T-helper 2 cell treated with Interferon-gamma antibody and Interleukin-4, amounts not matched to agents 5 μg/mL and 100 μg/mL, for 36 hours (primary cell): ENCODE measurements at places on chromosomes 11 and 22.
A peak's percentile ranks its signal among the peaks of the same experiment; 100 is the strongest.

- H3K27me3 ChIP-seq, result peaks cover 2% of the 10 kb centered on the region
- H3K4me3 ChIP-seq, result no peak overlapping the region
- H3K27ac ChIP-seq, result no peak overlapping the region
- H3K36me3 ChIP-seq, result no peaks in the 10 kb centered on the region
- no peak for DNase-seq
Observed at GRCh38 chr11:86606836-86607481, 65.5 kb downstream of the ME3 start.

GRCh38 chr11:1829039-1829820 lies 5.6 kb upstream of the SYT8 start:
- H3K4me1 ChIP-seq, result peaks cover 3% of the 10 kb centered on the region
- no peak overlapping the region for H3K4me3 ChIP-seq
- H3K27ac ChIP-seq, result no peak overlapping the region
- H3K36me3 ChIP-seq, result no peaks in the 10 kb centered on the region
- no peak for DNase-seq

GRCh38 chr22:36197514-36198146 lies 4.0 kb downstream of the APOL4 start:
- peak overlapping the region; percentile 55 for H3K27ac ChIP-seq
- H3K36me3 ChIP-seq, result no peaks in the 10 kb centered on the region
- H3K4me3 ChIP-seq, result peak overlapping the region; percentile 39
- H3K4me1 ChIP-seq, result peaks cover 16% of the 10 kb centered on the region
- H3K27me3 ChIP-seq, result no peaks in the 10 kb centered on the region
- DNase-seq, result no peak

DNA sequence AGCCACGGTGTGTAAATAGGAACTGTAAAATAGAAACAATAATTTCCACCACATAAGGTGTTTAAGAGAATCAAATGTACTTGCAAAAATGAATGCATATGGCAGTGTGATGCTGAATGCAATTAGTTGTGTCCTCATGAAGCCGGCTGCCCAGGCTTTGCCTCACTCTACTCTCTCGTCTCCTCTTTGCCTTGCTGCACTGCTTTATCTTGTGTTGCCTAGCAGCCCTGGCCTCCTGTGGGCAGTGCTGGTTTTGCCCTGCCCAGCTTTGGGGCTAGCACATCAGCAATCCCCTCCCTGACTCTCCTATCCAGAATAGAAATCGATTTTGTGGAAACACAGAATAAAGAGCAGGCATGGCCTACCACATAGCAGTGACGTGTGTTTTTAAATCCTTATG lies 30.0 kb downstream of the LRRC32 start:
- peaks cover 20% of the 10 kb centered on the region for H3K4me1 ChIP-seq
- peaks cover 24% of the 10 kb centered on the region for H3K27me3 ChIP-seq
- no peak overlapping the region for H3K4me3 ChIP-seq
- H3K36me3 ChIP-seq, result no peaks in the 10 kb centered on the region
- H3K27ac ChIP-seq, result no peak overlapping the region

DNA sequence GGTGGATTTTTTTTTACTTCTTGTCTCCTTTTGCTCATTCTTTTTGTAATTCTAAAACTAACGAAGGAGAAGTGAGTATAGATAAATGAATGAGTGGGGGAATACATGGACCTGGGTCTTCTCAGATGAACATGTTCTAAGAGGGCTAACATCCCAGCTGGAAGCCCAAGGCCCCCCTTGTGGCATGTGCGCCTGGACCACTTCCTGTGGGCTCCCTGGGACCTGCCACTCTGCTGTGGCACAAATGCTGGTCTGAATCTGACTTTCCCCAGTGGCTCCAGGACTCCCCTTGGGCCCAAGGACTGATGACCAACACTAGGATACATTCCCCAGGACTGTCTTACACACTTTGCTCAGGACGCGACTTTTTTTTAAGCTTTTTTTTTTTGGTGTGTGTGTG lies 32.7 kb upstream of the ALX4 start:
- peaks cover 21% of the 10 kb centered on the region for H3K27me3 ChIP-seq
- H3K4me3 ChIP-seq, result no peak overlapping the region
- no peaks in the 10 kb centered on the region for H3K4me1 ChIP-seq
- no peaks in the 10 kb centered on the region for H3K36me3 ChIP-seq
- H3K27ac ChIP-seq, result no peak overlapping the region

DNA sequence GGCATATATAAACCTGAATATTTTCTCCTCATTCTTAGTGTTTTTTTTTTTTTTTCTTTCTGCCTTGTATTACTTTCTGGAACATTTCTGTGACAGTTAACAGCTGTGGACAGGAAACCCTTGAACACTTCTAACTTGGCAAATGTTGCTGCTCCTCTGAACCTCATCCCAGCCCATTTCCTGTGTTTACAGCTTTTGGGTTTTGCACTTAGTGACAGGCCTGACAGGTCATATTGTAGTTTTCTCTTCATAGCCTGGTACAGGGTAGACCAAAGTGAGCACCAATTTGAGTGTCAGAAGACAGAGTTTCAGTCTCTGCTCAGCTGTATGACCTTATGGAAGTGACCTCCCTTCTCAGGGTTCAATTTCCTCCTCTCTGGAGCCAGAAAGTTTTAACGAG lies 91.6 kb downstream of the STIM1 start:
- H3K36me3 ChIP-seq, result peaks cover 50% of the 10 kb centered on the region
- peak overlapping the region; percentile 94 for H3K27ac ChIP-seq

DNA sequence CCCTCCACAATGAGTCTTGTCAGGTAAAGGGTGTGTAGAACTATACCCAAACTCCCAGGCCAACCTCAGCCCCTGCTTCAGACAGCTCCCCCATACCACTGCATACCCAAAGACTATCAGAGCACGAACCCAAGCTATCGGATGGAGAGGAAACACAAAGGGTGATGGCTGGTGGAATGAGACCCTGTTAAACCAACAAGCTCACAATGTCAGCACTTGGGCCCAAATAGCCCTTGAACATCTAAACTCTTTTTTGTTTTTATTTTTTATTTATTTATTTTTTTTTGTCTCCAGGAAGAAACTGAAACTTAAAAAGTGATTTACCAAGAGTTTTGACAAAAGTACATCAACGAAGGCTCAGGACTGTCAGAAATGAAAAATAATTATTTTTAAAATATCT lies 10.6 kb downstream of the DGCR2 start:
- no peak for DNase-seq
- H3K4me1 ChIP-seq, result peaks cover 36% of the 10 kb centered on the region
- peaks cover 10% of the 10 kb centered on the region for H3K36me3 ChIP-seq
- no peak overlapping the region for H3K4me3 ChIP-seq
- H3K27me3 ChIP-seq, result no peaks in the 10 kb centered on the region
- no peak overlapping the region for H3K27ac ChIP-seq

DNA sequence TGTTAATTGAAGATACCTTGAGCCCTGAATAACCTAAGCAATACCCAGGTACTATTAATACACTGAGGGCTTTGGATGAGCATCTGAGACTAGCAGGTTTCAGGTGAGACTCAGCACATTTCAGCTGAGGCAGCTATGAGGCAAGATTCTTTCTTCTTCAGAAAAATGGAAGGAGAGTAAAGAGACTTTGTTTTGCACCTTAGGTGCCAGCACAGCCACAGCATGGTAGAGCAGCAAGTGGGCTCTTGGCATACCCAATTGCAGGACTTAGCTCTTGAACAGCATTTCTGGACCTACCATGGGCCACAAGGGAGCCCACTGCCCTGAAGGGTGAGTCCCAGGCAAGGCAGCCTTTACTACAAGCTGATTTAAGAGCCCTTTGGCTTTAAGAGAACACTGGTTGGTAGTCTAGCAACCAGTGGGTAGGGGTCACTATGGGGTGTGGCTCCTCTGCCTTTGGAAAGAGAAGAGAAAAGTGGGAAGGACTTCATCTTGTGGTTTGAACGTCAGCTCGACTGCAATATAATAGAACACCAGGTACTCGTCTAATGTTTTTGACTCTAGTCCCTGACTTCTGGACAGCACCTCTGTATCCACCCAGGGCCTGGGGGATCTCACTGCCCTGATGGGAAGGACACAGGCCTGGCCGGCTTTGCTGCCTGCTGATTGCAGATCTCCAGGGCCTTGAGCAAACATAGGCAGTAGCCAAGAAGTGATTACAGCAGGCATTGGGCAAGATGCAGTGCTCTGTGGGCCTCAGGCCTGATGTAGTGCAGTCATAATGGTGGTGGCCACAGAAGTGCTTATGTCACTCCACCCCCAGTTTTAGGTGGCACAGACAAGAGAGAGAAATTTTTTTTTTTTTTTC lies 73.3 kb downstream of the GLYATL1 start:
- peaks cover 8% of the 10 kb centered on the region for H3K27me3 ChIP-seq
- no peaks in the 10 kb centered on the region for H3K36me3 ChIP-seq
- H3K27ac ChIP-seq, result no peak overlapping the region
